ENCODE measurements at places on chromosomes 11 and 22.

GRCh38 chr11:12066056-12066798 is 44.2 kb upstream of the MICAL2 start:
- no peak for DNase-seq

DNA sequence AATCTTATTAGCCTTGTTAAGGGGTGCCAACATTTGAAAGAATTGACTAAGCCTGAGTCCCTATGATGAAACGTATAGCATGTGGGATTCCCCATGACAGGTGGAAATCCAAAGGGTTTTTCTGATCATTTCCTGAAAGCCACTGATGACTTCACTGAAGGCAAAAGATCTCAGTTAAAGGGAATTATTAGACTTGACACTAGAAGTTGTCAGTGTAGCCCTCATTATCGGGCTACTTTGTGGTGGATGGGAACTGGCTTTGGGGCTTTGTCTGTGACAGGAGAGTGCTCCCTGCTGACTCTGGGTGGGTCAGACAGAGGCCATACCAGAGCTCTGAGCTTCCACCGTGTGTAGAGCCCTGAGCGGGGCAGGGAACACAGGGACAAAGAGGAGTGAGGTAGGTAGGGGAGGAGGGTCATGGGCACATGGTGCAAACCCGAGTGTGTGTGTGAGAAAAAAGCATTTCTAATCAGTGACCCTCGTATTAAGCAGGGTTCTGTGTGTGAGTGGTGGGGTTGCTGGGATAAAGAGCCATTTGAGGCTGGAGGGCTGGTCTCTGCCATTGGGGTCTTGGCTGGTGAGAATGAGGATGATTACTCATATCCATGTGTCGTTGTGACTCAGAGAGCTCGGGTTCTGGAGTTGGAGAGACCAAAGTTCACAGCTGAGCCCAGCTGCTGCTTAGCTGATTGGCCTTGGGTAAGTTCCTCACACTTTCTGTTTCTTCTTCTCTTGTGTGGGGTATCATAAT is 101.1 kb downstream of the GRIK4 start:
- DNase-seq = peak; percentile 56

DNA sequence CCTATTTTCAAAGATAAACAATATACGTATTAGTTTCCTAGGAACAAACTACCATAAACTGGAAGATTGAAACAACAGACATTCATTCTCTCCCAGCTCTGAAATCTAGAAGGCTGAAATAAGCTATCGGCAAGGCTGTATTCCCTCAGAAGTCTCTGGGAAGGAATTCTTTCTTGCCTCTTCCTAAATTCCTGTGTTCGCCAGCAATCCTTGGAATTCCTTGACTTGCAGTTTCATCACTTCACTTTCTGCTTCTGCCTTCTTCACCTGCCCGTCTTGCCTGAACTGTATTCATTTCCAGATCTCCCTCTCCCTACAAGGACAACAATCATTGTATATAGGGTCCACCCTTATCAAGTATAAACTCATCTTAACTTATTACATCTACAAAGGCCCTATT is 17.7 kb upstream of the PRDM10 start:
- DNase-seq = no peak

DNA sequence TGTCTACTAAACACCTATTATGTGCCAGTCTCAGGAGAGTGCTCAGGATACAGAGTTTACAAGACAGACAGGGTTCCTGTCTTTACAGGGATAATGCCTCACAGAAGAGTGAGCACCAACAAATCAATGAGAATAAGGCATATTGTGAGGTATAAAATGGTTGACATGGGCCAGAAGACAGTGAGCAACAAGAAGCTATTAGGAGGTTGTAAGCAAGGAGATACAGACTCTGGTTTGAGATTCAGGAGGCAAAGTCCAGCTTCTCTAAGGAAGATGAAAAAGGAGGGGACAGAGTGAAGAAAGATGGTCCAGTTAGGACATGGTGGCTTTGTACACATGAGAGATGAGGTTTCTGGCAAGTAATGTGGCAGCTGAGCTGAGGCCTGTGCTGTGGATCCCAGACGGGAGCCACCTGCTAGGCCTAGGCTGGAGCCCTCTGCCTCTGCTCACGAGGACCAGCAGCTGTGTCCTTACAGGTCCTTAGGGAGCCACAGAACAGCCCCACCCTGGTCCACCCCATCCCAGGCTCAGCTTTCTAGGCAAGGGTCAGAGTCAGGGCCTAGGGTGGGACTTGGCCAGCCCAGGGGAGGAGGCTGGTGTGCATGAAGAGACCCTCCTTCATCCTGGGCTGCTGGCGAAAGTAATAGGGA is 110.5 kb downstream of the ZNF280B start:
- DNase-seq = no peak
